Memory B cell (primary cell): ENCODE measurements at places on chromosomes 5 and 9.

- no peaks in the 10 kb centered on the region for H3K27me3 ChIP-seq
- no peak overlapping the region for H3K27ac ChIP-seq
- H3K4me3 ChIP-seq = no peak overlapping the region
- peaks cover 64% of the 10 kb centered on the region for H3K36me3 ChIP-seq
These were observed 8.6 kb downstream of the ZFP62 start for GRCh38 chr5:180852495-180852894.

GRCh38 chr5:43425983-43426382 lies 13.8 kb upstream of the CCL28 start:
- no peak overlapping the region for H3K4me3 ChIP-seq
- peaks cover 6% of the 10 kb centered on the region for H3K27me3 ChIP-seq
- DNase-seq = no peak
- no peaks in the 10 kb centered on the region for H3K4me1 ChIP-seq

- peaks cover 6% of the 10 kb centered on the region for H3K4me1 ChIP-seq
- H3K36me3 ChIP-seq = no peaks in the 10 kb centered on the region
- DNase-seq = no peak
- no peak overlapping the region for H3K4me3 ChIP-seq
These were observed 176.1 kb upstream of the MVB12B start for GRCh38 chr9:126150411-126151030.

- H3K4me1 ChIP-seq = peaks cover 4% of the 10 kb centered on the region
- no peak overlapping the region for H3K27ac ChIP-seq
- peaks cover 6% of the 10 kb centered on the region for H3K27me3 ChIP-seq
- no peak overlapping the region for H3K4me3 ChIP-seq
- DNase-seq = no peak
These were observed 39.9 kb upstream of the LPCAT1 start for GRCh38 chr5:1563617-1564181.

DNA sequence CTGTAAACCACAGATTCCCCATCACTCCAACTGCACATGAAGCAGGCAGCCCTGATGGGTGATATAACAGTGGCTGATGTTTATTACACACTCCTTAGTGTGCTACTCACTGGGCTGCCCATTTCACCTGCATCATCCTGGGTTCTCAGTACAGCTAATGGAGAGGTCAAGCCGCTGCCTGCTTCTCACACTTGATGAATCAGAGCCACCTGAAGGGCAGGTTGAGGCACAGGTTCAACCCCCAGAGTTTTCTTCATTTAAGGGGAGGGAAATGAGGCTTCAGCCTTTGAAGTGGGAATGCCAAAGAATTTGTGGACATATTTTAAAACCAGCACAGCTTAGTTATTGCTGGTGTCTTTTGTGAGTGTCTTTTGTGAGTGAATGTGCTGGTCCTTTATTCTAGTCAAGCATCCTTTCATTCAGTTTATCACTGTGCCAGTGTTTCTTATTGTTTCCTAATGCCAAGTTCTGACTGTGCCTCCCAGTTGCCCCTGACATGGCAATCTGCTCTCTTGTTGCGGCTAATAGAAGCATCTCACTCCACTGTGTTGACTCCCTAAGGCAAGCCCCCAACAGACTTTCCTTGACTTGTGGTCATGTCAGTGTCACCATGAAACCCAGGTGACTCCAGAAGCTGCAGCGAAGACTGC lies 109.2 kb downstream of the FBXL7 start:
- no peaks in the 10 kb centered on the region for H3K27me3 ChIP-seq
- H3K4me3 ChIP-seq = no peak overlapping the region
- H3K36me3 ChIP-seq = no peaks in the 10 kb centered on the region
- no peak for DNase-seq
- no peak overlapping the region for H3K27ac ChIP-seq
- no peaks in the 10 kb centered on the region for H3K4me1 ChIP-seq
